Transverse colon (tissue), 4 donors: ENCODE measurements at places on chromosomes 3 and 15. TPM values are rescaled to one million over a fixed set of nuclear protein-coding genes. Genes with fewer than 3 reads are reported as not detected.

TGM5 gene
- not detected for total RNA-seq

TMEM42 gene
- total RNA-seq = 13.7 TPM

ZBTB47 gene
- 13.7 TPM for total RNA-seq

ROPN1B gene
- not detected for total RNA-seq

PPM1L gene
- total RNA-seq = 17.2 TPM

MYO5C gene
- 95.8 TPM for total RNA-seq

TAGLN3 gene
- 1.5 TPM for total RNA-seq

IP6K1 gene
- total RNA-seq = 20.5 TPM

TM4SF1 gene
- total RNA-seq = 21.3 TPM

LRRC49 gene
- total RNA-seq = 4.8 TPM

PPARG gene
- 16.9 TPM for total RNA-seq

GOLGB1 gene
- 91.6 TPM for total RNA-seq

DAPK2 gene
- total RNA-seq = 244 TPM

ZNF501 gene
- total RNA-seq = 2.6 TPM

PLXND1 gene
- 26.4 TPM for total RNA-seq

PLA2G4B gene
- 1.6 TPM for total RNA-seq

C3orf20 gene
- total RNA-seq = not detected

CX3CR1 gene
- 0.32 TPM for total RNA-seq

CRELD1 gene
- total RNA-seq = 24.6 TPM

FBXW12 gene
- total RNA-seq = not detected

BFSP2 gene
- not detected for total RNA-seq

SYNPR gene
- not detected for total RNA-seq

BOC gene
- total RNA-seq = 77.4 TPM

IL5RA gene
- 0.27 TPM for total RNA-seq

SLC28A2 gene
- total RNA-seq = 2.5 TPM

CDHR4 gene
- not detected for total RNA-seq

XYLB gene
- total RNA-seq = 13.9 TPM

TLR9 gene
- total RNA-seq = 0.16 TPM

POPDC2 gene
- 15.7 TPM for total RNA-seq

TMEM158 gene
- total RNA-seq = 1.7 TPM

CP gene
- 7.0 TPM for total RNA-seq

GPR156 gene
- not detected for total RNA-seq

HACL1 gene
- 17.9 TPM for total RNA-seq

KIF23 gene
- total RNA-seq = 11.5 TPM

DYNLT2B gene
- total RNA-seq = 4.4 TPM

CHL1 gene
- total RNA-seq = 41.5 TPM

SLC27A2 gene
- total RNA-seq = 9.8 TPM

ADGRG7 gene
- total RNA-seq = 18.3 TPM
